Left lobe of liver (tissue), 2 donors: ENCODE measurements at places on chromosomes 12 and 14. TPM values are rescaled to one million over a fixed set of nuclear protein-coding genes. Genes with fewer than 3 reads are reported as not detected.

The LRRIQ1 gene
- not detected for total RNA-seq

- no peak for DNase-seq
These were observed 488.8 kb downstream of the BCAT1 start for GRCh38 chr12:24460099-24460498.

The CFAP251 gene
- total RNA-seq: 2.2 TPM

- peak; percentile 71 for DNase-seq
These were observed 54.9 kb upstream of the OVCH1 start for GRCh38 chr12:29552324-29552927.

GRCh38 chr12:30152705-30153104 lies 369.0 kb upstream of the TMTC1 start:
- DNase-seq: no peak

DNA sequence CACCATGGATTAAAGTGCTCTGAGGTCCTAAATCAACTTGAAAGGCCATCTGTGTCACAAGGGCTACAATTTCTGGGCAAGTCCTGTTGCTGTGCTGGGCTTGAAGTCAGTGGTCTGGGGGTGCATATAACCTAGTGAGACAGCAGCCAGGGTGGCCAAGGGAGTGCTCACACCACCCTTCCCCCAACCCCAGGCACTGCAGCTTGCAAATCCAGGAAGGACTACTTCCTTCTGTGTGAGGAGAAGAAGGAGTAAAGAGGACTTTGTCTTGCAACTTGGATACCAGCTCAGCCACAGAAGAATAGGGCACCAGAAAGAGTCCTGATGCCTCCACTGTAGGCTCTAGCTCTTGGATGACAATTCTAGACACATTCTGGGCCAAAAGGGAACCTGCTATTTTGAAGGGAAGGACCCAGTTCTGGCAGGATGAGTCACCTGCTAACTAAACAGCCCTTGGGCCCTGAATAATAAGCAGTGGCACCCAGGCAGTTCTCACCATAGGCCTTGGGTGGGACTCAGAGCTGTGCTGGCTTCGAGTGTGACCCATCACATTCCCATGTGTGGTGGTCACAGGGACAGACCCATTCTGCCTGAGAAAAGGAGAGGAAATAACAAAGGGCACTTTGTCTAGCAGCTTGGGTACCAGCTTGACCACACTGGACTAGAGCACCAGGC lies 32.6 kb upstream of the DHRS7 start:
- no peak for DNase-seq

DNA sequence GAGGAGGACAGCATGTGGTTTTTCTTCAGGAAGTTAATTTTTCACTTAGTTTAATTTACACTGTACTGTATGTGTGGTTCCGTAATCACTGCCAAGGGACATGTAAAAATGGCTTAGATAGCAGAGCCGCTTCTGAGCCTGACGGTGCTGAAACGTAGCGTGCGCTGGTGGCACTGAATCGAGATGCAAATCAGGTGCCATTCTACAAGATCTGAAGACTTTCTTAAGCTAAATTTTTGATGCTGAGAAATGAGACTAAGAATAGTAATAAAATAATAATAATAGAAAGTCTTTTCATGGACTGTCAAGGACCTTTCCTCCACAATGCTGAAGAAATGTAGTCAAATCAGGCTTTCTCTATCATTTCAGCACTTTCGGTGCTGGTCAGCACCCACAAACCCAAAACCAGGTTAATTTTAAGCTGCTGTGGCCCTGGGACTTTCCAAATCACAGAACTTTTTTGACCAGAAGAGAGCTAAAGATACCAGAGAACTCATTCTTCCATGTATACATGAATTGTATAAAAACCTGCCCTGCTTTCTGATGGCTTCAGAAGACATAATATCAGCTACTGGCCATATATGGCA lies 183.3 kb upstream of the LMO3 start:
- no peak for DNase-seq

DNA sequence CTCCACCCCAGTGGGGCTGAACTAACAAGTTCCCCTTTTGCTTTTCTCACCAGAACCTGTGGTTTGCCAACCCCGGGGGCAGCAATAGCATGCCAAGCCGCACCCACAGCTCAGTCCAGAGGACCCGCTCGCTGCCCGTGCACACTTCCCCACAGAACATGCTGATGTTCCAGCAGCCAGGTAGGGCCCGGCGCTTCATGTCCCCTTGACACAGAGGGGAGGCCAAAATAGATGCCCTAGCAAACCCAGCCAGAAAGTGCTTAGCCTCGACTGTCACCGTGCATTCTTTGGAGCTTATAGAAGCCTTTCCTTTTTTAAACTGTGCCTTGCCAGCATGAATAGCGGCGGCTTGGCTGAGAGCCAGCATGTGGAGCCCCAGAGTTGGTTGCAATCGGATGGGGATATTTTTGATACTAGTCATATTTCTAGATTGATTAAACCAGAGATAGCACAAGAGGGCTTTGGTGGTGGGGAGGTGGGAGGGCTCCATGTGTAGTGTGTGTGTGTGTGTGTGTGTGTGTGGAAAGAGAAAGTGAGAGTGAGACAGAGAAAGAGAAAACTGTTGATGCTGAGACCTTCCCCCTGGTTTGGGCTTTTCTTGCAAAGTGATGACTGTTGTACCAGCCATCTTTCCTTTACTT lies 126.1 kb downstream of the GCH1 start:
- peak; percentile 49 for DNase-seq

DNA sequence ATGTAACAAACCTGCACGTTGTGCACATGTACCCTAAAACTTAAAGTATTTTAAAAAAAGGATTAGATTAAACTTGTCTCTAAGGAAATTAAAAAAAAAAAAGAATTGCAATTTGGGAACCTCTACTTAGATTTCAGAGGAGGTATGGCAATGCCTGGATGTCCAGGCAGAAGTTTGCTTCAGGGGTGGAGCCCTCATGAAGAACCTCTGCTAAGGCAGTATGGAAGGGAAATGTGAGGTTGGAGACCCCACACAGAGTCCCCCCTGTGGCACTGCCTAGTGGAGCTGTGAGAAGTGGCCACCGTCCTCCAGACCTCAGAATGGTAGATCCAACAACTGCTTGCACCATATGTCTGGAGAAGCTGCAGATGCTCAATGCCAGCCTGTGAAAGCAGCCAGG lies 279.6 kb upstream of the CCDC196 start:
- DNase-seq: no peak

- DNase-seq: no peak
These were observed 14.4 kb upstream of the CCER1 start for GRCh38 chr12:90969346-90969745.

The CDCA3 gene
- 0.58 TPM for total RNA-seq

The SYCP3 gene
- not detected for total RNA-seq

The APOF gene
- total RNA-seq: 188 TPM

GRCh38 chr12:65814038-65814437 lies 10.2 kb upstream of the HMGA2 start:
- DNase-seq: no peak

- no peak for DNase-seq
These were observed 98.8 kb downstream of the FRMD6 start for GRCh38 chr14:51750542-51750941.
